NCI-H1930 (cell line): ENCODE measurements at places on chromosomes 6 and 20.

DNA sequence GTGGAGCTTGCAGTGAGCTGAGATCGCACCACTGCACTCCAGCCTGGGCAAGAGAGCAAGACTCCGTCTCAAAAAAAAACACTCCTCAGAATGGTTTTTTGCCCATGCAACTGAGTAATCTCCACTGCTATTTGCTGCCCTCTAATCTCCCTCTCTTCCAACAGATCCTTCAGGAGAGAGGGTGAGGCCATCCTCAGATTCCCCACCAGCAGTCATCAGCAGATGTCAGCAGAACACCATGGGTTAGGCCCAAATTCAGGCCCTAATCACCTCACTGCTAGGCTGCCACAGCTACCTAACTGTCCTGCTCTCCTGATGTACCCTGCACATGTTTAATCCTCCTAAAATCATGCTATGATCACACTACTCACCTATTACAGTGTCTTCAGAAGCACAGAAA is 63.2 kb upstream of the BEND6 start:
- no peak for DNase-seq

DNA sequence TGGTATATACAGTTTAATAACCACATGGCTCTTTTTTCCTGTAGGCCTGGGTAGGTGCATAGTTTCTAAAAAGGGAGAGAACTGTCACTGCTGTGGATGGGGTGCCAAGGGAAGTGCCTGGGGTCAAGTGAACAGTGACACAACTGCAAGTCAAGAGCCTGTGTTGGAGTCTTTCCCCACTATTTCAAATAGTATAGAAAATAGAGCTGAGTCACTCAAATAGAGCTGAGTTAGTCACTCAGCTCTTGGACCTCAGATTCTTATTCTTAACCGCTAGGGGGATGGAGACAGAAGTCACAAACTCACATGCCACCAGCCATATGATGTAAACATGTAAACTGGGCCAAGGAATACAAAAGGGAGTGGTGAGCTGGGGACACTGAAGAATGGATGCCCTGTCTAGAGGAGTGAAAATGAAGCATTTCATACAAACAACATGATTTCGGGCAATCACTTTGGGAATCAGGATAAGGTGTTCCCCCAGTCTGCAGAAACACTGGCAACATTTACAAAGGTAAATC is 2.1 kb downstream of the NQO2 start:
- no peak for DNase-seq

DNA sequence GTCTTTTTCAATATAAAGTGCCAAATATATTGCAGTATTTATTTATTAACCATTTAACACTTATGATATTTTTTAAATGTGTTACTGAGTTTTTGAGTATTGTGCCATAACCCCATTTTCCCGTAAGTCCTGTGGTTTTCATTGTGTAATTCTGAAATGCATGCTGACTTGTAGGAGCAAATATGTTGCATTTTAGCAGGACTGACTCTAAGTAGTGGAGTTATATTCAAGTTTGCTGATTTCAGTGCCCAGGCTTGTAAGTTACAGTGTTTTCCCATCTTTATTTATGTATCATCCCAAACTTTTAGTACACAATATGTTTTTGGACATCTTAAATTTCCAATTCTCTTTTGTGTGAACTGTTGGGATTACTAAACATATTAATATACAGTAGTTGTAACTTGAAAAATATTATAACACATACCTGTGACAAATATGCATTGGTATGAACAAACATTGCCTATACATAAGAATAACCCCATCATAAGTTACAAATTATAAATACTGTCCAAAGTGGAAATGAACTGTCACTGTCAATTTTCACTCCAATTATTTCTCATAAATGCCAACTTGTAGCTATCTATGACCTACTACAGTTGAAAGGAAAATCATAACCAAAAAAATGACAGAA is 179.3 kb upstream of the RUNX2 start:
- no peak for DNase-seq

- DNase-seq = no peak
Observed at GRCh38 chr6:41063884-41064285, 8.3 kb downstream of the OARD1 start.

DNA sequence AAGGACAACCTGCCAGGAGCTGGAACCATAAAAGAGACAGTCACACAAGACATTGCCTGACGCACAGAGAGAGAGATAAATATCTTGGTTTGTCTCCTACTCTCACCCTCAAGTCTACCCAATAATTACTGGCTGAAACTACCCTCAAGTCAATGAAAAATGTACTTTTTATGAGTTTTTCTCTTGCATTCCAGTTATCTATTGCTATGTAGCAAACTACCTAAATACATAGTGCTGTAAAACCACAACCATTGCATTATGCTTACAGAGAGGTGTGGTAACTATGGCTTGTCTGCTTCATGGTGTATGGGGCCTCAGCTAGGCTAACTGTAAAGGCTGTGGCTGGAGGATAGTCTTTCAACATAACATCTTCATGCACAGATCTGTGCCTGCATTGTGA is 247.8 kb downstream of the HAO1 start:
- no peak for DNase-seq

- no peak for DNase-seq
Observed at GRCh38 chr6:118370722-118371121, 177.4 kb upstream of the PLN start.

DNA sequence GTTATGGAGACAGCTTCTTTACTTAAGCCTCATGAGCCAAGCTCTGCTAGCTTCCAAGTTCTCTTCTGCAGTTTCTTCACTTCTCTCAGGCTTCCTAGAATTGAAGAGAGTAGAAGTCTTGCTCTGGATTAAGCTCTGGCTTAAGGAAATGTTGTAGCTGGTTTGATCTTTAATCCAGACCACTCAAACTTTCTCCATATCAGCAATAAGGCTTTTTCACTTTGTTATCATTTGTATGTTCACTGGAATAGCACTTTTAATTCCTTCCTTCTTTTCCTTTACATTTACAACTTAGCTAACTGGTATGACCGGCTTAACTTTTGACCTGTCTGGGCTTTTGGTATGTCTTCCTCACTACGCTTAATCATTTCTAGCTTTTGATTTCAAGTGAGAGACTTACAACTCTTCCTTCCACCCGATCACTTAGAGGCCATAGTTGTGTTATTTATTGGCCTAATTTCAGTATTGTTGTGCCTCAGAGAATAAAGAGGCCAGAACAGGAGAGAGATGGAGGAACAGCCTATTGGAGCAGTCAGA is 236.6 kb upstream of the BMP2 start:
- DNase-seq = no peak

GRCh38 chr6:170090561-170090960 is 200.3 kb downstream of the DLL1 start:
- no peak for DNase-seq

DNA sequence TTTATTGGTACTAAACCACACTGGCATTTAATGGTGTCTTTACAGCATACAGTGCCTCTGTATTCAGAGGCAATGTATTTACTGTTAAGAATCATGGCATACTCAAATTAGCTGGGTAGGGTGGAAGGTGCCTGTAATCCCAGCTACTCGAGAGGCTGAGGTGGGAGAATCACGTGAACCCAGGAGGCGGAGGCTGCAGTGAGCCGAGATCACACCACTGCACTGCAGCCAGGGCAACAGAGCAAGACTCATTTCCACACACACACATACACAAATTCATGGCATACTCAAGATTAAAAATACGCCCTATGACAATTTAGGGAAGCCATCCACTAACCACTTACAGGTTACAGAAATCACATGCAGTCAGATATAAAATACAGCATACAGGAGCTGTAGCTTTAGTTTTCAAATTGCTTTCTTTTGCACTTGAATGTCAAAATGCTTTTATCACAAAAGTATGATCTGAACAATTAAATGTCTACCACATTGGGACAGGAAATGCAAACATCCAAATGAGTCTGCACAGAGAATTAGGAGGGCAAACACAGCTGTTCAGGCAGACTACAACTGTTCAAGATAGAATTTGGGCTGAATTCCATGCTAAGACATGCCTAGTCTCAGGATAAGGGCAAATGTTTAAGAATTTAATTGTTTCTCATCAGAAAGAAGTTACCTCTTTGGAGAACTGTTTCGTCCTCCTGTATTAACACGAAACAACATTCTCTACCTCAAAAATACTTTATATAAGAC is 36.4 kb downstream of the CSNK2A1 start:
- no peak for DNase-seq

- DNase-seq = no peak
Observed at GRCh38 chr6:134772671-134773360, 177.1 kb downstream of the ALDH8A1 start.

- DNase-seq = peak; percentile 65
Observed at GRCh38 chr6:17987697-17988421, 424 bp upstream of the KIF13A start.

DNA sequence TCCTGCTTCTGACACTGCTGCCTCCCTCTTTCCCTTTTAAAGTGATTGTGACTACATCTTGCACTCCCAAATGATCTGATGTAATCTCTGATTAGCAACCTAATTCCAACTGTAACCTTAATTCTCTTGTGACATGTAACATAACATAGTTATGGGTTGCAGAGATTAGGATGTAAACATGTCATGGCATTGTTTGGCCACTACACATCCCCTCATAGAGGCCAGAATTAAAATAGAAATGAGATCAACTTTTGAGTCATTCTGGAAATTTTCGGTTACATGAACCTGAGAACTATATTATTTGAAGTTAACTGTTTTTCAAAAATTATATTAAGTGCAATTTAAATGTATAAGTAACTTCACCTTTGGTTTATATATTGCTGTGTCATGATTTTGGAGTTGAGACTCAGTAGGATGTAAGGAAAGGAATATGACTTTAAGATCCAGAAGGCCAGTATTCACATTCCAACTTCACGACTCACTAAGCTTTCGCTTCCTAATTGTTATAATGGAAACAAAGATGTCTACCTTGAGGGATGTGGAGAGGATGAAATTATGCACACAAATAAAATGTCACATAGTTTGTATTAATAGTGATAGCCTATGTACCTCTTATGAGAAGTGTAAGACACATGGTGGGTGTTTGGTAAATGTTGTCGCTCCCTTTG is 611.9 kb upstream of the MAP3K7 start:
- no peak for DNase-seq

- DNase-seq = peak; percentile 89
Observed at GRCh38 chr6:28985462-28986164, 19.5 kb downstream of the ZNF311 start.

- DNase-seq = no peak
Observed at GRCh38 chr6:158863646-158864045, 44.5 kb upstream of the EZR start.

DNA sequence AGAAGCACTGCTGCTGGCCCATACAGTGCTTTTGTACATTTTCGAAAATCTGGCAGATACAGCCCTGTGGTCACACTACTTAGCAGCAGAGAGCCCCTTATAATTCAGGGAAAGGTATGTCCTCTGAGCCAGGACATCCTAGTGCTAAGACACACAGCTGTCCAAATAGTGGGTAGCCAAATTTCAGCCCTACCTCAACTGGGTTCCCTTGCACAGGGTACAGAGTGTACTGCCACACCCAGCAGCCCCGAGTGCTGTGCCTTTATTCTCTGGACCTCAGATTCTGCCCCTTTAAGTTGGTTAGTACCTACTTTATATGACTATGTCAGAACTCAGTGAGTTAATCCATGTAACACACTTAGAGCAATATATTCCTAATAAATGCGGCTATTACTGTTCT is 47.6 kb downstream of the PRPH2 start:
- no peak for DNase-seq

DNA sequence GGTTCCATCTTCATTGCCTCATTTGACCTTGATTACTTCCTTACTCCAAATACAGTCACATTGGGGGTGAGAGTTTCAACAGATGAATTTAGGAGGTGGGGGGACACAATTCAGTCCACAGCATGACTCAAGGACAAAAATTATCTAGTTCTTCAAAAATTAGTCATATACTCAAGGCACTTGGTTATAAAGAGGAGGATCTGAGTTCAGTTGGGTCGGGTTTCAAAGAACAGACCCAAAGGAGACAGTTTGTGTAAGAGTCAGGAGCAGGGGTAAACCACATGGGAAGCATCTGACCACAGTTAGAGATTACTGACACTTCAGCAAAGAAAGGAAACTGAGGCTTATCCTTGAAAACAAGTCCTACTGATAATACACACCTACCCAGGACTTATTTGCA is 138.0 kb downstream of the TBC1D7 start:
- DNase-seq = no peak

GRCh38 chr6:161056451-161056850 is 64.9 kb downstream of the MAP3K4 start:
- no peak for DNase-seq

DNA sequence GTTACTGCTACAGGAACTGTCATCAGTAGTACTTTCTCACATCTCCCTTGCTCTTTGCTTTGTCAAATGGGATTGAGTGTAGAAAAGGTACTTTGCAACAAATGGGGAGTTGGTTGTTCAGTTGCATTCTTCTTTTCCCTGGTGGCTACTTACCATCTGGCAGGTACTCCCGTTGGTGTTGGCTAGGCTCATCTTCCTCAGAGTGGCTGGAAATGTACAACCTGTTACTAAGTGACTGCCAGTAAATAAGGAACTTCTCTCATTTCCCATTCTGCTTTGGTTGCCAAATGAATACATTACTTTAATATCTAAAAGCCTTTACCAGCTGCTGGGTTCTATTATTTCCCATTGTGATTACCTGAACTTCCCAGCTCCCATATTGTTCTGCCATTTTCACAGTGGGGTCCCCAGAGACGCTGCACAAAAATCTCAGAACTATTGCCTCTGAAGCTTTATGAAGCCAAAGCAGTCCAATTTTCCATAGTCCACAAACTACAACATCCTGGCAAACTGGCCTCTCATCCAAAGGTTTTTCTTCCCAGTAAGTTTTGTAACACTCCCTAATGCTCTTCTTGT is 229.7 kb upstream of the HTR1E start:
- no peak for DNase-seq

DNA sequence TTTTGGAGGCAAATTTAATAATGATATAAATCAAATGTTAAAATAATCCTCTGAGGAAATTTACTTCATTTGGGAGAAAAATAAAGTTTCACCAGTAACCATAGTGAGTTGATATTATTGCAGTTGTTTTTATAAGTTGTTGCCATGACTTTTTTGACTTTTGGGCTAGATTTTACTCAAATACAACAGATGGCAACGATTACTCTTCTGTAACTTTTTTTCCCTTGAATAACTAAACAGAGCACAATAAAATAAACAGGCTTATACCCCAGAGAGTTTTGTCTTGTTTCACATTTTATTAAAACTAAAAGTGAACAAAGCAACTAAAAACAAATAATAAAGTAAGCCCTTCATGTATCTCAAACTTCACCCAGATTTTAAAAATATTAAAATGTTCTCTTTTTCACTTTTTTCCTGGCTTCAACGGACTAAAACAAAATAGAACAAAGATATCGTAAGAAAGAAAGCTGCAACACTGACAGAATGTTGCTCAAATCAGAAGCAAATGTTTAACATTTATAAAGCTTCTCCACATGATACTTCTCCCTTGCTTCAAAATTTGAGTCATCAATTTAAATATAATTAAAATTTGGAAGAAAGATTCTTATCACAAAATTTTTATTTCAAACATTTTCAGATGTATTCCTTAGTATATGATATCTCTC is 42.5 kb upstream of the BMP5 start:
- no peak for DNase-seq

GRCh38 chr6:122913558-122913957 is 82.5 kb upstream of the CLVS2 start:
- no peak for DNase-seq

DNA sequence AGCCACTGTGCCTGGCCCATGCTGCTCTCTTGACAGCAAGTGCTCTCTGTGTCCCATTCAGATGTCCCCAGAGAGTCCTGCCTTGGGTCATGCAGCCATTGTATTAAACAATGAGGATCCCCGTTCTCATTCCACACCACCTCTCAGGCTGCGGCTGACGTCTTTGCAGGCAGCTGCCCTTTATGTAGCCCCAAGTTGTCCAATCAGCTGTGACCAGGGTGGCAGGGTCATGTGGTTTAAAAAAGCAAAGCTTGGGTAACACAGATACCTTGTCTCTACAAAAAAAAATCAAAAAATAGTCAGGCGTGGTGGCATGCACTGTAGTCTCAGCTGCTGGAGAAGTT is 13.2 kb downstream of the GCNT2 start:
- DNase-seq = no peak
